ENCODE measurements at places on chromosomes 6 and 20.

DNA sequence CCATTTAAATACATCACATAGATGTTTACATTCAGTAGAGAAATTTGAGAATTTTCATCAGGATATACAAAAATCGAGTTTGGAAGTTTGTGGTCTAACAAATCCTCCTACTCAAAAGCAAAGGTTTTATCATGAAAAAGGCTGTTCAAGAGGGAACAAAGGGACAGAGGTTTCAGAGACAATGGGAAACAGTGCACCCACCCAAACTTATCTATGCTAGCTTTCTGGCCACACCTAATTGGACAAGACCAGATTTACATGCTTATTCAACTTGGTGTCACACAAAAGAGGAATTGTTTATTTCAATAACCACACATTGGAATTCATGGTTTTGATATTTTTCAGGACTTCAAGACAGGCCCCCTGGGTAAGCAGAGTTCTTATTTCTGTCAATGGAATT, 28.4 kb upstream of the RSPO3 start:
- no peak for DNase-seq

DNA sequence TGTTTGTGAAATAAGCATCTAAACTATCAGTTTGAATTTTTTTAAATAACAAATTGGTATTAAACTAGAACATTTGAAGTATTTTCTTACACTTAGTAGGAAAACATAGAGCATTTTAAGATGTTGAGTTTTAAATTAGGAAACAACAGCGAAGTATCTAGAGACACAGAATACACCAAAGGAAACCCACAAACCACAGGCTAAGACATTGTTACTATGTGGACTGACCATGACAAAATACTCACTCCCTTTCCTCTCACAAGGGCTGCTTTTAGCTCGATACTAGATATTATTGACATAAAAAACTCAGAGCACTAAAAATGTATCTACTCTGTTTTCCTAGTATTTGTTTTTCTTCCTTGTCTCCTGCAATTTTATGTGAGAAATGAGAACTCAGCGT, 266.0 kb upstream of the CITED2 start:
- no peak for DNase-seq

GRCh38 chr6:158194487-158195280, 26.5 kb downstream of the GTF2H5 start:
- DNase-seq, result no peak

DNA sequence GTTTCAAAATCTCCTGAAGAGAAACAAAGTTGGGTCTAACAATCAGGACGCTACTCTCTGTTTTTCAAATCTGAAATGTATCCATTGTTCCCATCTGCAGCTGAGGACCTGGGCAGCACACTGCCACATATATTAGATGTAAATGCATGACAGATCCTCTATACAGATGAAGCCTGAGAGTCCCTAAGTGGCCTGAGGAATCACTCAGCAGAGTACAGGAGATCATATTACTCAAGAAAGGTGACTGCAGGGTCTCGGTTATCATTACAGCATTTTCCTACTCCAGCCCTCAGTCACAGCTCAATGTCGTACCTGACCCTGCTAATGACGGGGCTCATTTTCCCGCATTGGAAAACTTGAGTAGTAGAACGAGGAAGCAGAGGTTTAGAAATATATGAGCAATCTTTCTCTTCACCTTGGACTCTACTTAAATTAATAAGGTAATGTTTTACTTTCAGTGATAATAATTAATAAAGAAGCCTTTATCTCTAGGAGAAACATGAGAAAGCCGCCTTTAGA, 256.2 kb upstream of the IRAK1BP1 start:
- DNase-seq, result no peak

DNA sequence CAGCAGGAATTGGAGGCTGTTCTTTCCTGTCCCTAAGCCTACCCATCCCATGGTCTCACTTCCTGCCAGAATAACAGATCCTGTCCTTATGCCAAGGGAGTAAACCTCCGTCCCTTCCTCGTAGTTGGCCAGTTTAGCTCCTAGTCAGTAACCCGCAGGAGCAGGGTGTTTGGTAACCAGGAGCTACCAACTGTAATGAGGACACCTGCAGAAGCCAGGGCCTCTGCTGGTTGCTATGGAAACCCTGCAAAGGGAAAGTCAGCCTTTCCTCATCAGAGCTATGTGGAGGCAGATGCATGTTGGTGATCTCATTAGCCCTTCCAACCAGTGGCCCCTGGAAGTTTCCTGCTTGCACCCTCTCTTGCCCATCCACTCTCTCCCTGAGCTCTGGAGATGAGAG, 368.2 kb upstream of the SULF2 start:
- peak; percentile 7 for DNase-seq

DNA sequence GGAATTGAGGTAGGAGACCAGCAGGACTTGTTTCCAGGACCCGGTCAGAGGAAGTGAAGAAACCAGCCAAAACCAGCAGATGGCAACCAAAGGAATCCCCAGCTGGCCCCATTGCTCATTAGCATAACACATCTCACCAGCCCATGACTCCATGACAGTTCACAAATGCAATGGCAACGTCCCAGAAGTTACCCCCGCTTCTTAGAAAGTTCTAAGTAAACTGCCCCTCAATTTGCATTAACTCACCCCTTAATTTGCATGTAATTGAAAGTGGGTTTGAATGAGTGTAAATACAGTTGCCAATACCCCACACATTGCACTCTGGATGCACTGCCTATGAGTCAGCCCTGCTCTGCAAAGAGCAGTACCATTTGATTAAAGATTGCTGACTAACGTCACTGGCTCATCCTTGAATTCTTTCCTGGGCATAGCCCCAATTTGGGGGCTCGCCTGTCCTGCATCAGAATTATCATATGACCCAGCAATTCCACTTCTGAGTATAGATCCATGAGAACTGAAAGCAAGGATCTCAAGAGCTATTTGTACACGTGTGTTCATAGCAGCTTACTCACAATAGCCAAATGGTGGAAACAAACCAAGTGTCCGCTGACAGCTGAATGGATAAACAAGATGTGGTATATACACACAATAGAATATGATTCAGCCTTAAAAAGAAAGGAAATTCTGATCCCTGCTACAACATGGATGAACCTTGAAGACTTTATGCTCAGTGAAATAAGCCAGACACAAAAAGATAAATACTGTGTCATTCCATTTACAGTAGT, 36.4 kb downstream of the MYLK4 start:
- no peak for DNase-seq

GRCh38 chr6:126616866-126617265, 277.0 kb downstream of the CENPW start:
- DNase-seq, result no peak

DNA sequence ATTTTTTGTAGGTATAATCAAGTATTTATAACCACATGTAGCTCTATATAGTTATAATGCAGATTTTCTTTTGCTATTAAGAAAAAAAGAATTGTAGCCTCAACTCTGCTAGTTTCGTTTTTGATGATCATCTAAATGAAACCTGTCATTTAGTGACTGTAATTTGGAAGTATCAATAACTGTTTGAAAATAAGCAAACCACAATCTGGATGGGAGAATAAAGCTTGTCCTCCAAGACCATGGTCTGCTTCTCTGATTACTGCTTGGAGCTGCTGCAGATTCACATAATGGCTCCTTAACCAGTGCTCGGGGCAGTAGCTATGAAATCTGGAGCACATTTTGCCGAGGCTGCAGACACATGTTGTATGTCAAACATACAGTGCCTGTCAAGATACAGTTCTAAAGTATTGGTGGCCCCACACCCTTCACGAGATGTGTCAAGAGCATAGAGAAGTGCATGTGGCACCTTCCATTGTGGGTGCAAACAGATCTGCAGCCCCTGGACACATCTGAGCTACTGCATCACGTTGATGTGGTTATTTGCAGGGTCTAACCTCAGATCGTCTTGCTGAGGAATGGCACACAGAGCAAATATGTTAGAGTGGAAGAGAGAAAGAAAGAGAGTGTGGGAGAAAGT, 255.7 kb upstream of the SUPT3H start:
- DNase-seq, result no peak

- DNase-seq, result no peak
These were observed 122.4 kb downstream of the PTPRK start for GRCh38 chr6:128397996-128398395.

GRCh38 chr20:23240519-23240918, 110.1 kb upstream of the NXT1 start:
- DNase-seq, result no peak

- no peak for DNase-seq
These were observed 4.2 kb downstream of the PPP2R5D start for GRCh38 chr6:42988486-42989020.

GRCh38 chr20:45436732-45437485, 21.0 kb downstream of the PIGT start:
- peak; percentile 65 for DNase-seq

- DNase-seq, result no peak
These were observed 40.2 kb downstream of the TM9SF4 start for GRCh38 chr20:32149566-32150170.

- DNase-seq, result no peak
These were observed 27.9 kb downstream of the TRAM2 start for GRCh38 chr6:52548999-52549398.

DNA sequence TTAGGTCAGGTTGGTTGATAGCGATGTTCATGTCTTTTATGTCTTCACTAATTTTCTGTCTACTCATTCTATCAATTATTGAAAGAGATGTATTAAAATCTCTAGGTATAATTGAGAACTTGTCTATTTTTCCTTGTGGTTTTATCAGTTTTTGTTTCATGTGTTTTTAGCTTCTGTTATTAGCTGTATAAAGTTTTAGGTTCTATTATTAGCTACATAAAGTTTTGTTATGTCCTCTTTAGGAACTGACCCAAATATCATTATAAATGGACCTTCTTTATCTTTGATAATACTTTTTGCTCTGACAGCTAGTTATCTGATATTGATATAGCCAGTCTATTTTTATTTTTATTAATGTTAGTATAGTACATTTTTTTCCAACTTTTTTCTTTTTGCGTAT, 92.4 kb upstream of the TMEM170B start:
- DNase-seq, result no peak

GRCh38 chr6:6176586-6177228, 143.8 kb downstream of the F13A1 start:
- peak; percentile 6 for DNase-seq

GRCh38 chr6:22940581-22941290, 371.4 kb downstream of the HDGFL1 start:
- no peak for DNase-seq

DNA sequence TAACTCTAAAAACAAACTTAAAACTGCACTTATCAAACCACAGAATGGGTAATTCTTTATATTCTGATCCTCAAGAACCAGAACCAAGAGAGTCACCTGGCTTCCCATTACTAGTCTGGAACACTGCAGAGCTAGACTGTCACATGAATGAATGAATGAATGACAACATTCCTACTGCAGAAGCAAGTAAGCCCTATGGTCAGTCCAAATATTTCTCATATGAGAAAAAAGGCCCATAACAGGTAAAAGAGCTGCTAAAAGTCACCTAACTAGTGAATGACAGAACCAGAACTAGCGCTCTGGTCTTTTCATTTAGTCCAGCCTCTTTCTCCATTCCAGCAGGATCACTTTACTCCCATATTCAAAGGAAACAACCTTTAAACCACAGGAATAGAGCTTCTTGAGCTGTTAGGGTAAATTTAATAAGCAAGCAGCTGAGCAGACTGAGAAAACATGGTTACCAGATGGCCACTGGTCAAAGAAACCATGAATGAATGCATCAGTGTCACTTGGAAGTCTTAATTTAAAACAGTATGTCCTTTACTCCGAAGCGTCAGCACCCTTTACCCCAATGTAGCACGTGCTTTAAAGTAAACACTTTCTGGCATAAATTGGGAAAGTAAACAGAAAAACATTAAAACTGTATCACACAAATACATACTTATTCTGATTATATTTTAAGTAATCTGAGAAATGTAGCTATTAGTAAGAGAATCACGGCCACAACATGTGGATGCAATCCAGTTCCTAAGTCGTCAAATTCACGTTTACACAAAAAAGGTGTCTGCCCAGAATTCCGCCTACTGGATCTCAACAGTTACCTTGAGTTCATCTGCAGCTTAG, 1.4 kb downstream of the PREP start:
- no peak for DNase-seq

DNA sequence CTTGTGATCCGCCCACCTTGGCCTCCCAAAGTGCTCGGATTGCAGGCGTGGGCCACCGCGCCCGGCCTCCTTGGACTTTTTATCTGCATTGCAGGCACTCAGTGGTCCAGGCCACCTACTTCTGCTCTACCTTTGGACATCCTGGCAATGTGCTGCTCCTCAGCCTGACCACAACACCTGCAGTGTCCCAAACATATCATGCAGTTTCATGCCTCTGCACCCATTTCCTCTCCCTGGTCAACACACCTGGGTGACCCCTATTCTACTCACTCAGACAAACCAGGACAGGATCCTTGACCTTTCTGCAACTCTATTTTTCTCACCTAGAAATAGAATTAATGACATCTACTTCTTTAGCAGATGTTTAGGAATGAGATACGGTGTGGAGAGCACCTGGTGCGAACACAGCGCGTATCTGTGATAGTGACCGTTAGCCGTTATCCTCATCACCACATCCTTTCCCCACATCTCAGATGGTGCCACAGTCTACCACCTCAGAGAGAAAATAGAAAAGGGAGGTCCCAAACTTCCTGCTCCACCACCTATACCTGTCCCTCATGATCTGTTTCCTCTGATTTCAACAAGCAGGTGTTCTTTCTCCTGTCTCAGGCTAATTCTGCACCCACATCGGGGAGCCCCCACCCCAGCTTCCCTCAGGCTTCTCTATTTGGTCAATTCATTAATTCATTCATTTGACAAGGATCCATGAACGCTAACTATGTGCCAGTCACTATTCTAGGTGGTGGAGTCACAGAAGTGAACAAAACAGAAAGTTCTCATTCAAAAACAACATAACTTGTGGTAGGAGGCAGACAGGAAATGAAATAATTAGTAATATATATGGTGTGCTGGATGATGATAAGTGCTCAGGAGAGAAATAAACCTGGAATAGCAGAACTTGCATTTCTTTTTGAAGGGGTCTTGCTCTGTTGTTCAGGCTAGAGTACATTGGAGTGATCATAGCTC, 4.3 kb upstream of the BTN3A2 start:
- DNase-seq, result no peak

DNA sequence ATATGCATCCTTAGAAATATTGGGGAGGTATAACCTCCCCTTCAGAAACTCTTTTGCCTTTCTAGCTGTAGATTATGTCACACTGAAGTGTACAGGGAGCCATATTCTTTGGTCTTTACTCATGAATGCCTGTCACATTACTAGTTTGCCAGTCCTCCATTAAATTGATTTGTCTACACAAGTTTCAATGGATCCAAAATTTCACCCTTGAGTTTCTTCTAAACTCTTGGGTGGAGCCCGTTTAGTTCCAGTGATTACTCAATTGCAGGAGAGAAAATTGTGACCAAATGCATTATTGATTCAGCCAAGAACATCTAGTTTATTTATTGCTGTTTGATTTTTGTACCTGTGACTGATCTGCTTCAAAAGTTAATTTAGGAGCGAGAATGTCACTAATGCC, 60.4 kb upstream of the TFB1M start:
- no peak for DNase-seq

DNA sequence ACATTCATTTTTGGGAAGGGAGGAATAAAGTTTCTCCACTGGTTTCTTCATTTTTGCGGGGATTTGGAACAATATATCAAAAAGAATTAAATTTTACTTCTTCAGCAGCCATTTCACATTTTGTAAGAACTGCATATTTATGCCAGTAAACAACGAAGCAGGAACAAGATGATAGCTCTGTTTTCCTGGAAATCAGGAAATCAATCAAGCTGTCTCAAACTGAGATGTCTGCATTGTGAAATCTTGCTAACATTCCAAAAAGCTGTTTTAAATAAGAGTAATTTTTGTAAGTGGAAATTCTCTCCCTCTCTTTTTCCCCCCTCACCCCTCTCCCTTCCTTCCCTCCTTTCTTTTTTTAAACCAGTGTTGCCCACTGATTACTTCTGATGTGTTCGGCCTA, 20.0 kb downstream of the MAPK13 start:
- DNase-seq, result no peak
